Activated T-helper 2 cell treated with anti-CD3 and anti-CD28 coated beads, Interferon-gamma antibody, Interleukin-2, Interleukin-4, amounts not matched to agents 10 μg/mL and 5 μg/mL and 100 μg/mL, durations not matched to agents 14 hours and 24 hours and 36 hours (primary cell): ENCODE measurements at places on chromosomes 7 and 10. TPM values are rescaled to one million over a fixed set of nuclear protein-coding genes. Genes with fewer than 3 reads are reported as not detected.

- H3K4me1 ChIP-seq = no peaks in the 10 kb centered on the region
- no peaks in the 10 kb centered on the region for H3K36me3 ChIP-seq
- no peak overlapping the region for H3K4me3 ChIP-seq
- no peak overlapping the region for H3K27ac ChIP-seq
- DNase-seq = no peak
These were observed 41.8 kb downstream of the FAM20C start for GRCh38 chr7:234051-234707.

GRCh38 chr7:36598054-36598674 lies 126.1 kb downstream of the AOAH start:
- H3K27me3 ChIP-seq = no peaks in the 10 kb centered on the region
- H3K27ac ChIP-seq = peak overlapping the region; percentile 29
- peaks cover 52% of the 10 kb centered on the region for H3K4me1 ChIP-seq
- peaks cover 67% of the 10 kb centered on the region for H3K36me3 ChIP-seq

DNA sequence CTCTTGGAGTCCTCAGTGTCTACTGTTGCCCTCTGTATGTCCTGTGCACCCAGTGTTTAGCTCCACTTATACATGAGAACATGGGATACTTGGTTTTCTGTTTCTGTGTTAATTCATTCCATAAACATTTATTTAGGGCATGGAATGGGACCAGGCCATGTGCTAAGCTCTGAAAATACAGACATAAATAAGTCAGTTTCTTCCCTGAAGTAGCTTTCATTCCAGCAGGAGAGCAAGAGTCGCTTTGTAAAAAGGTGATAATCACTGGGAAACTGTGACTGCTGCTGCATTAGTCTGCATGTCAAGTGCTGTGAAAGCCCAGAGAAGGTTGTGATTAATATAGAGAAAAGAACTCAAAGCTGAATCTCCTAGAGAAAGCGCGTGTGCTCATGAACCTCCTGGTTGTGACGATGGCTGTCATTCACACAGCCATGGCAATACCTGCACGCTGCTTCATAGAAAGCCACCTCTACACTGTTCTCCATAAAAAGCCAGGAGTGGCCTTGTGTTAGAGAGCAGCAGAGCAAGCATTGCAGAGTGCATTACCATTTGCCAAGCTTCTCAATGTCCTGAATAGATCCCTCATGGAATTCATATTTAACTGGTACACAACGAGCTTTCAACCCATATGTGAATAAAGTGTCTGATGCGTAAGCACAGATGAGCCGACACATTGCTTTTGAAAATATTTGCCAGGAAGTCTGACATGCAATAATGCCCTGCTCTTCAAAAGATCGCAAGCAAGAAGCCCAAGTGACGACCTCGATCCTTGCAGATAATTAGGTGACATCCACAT lies 30.6 kb upstream of the PITRM1 start:
- peaks cover 6% of the 10 kb centered on the region for H3K4me1 ChIP-seq
- peaks cover 84% of the 10 kb centered on the region for H3K27me3 ChIP-seq
- no peak overlapping the region for H3K27ac ChIP-seq
- no peak for DNase-seq
- no peaks in the 10 kb centered on the region for H3K36me3 ChIP-seq
- no peak overlapping the region for H3K4me3 ChIP-seq

DNA sequence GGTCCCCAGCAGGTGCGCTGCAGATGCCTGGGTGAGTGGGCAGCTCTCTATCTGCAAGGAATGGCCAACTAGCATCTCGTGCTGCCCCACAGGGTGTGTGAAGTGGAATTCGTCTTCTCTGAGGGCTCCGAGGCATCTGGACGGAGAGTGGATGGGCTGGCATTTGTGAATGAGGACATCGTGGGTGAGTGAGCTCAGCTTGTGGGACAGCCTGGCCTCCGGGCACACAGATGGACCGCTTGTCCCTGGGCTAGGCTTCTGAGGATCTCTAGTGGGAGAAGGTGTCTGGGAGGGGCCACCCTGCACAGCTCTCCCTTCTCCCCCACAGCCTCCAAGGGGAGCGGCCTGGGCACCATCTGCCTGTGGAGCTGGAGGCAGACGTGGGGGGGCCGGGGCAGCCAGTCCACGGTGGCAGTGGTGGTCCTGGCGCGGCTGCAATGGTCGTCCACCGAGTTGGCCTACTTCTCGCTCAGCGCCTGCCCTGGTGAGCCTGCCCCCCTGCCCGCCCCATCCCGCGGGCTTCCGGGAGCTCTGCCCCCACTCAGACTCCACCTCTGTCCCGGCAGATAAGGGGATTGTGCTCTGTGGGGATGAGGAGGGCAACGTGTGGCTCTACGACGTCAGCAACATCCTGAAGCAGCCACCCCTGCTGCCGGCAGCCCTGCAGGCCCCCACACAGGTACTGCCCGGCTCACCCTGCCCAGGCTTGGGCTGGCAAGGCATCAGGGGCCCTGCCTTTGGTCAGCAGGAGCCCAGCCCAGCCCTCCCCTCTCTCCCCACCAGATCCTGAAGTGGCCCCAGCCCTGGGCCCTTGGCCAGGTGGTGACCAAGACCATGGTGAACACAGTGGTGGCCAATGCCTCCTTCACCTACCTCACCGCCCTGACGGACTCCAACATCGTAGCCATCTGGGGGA lies 6.3 kb downstream of the POLR2J start:
- H3K27ac ChIP-seq = no peak overlapping the region
- no peak for DNase-seq
- H3K27me3 ChIP-seq = no peaks in the 10 kb centered on the region
- H3K36me3 ChIP-seq = peaks cover 15% of the 10 kb centered on the region
- H3K4me1 ChIP-seq = no peaks in the 10 kb centered on the region

DNA sequence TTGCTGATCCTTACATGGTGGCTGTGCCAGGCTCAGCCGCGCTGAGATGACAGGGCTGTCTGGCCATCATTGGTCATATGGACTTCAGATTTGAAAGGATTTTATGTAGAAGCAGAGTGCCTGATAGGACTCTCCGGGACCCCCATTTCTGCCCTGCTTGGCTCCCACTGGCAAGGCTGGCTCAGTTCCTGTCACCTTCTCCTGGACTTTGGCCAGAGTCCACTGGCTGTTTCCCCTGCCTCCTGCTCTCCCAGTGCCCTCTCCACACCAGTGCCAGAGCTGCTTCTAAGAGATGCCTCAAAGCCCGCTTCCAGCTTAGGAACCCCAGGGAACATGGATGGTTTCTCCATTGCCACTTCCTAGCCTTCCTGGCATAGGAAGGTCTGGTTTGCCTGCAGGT lies 5.1 kb upstream of the SH2D4B start:
- DNase-seq = no peak
- no peaks in the 10 kb centered on the region for H3K27me3 ChIP-seq
- peaks cover 51% of the 10 kb centered on the region for H3K4me1 ChIP-seq
- H3K36me3 ChIP-seq = peaks cover 31% of the 10 kb centered on the region
- peak overlapping the region; percentile 66 for H3K27ac ChIP-seq
- H3K4me3 ChIP-seq = peak overlapping the region; percentile 45

DNA sequence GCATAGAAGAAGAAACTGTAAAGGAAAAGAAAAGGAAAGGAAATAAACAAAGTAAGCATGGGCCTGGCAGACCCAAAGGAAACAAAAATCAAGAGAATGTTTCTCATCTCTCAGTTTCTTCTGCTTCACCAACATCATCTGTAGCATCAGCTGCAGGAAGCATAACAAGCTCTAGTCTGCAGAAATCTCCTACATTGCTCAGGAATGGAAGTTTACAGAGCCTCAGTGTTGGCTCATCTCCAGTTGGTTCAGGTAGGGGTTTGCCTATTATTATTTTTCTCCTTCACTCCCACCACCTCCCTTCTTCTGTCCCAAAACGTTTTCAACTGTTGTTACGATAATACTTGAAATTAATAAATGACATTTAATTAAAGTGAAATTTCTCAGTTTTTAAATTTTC lies 139.6 kb downstream of the MLLT10 start:
- H3K27ac ChIP-seq = no peak overlapping the region
- DNase-seq = no peak
- H3K4me3 ChIP-seq = no peak overlapping the region

The IL6 gene
- total RNA-seq = not detected in 2 replicates
